ENCODE measurements at places on chromosomes 3 and 15. TPM values are rescaled to one million over a fixed set of nuclear protein-coding genes. Genes with fewer than 3 reads are reported as not detected.

The KCNH8 gene
- 2.2 TPM for polyA plus RNA-seq

GRCh38 chr3:129238945-129239705 lies 10.3 kb upstream of the COPG1 start:
- H3K36me3 ChIP-seq, result no peaks in the 10 kb centered on the region
- no peak overlapping the region for H3K4me3 ChIP-seq
- H3K27me3 ChIP-seq, result no peaks in the 10 kb centered on the region
- DNase-seq, result no peak
- peaks cover 3% of the 10 kb centered on the region for H3K4me1 ChIP-seq
- H3K27ac ChIP-seq, result no peak overlapping the region

The GLDN gene
- 0.16 TPM for polyA plus RNA-seq

DNA sequence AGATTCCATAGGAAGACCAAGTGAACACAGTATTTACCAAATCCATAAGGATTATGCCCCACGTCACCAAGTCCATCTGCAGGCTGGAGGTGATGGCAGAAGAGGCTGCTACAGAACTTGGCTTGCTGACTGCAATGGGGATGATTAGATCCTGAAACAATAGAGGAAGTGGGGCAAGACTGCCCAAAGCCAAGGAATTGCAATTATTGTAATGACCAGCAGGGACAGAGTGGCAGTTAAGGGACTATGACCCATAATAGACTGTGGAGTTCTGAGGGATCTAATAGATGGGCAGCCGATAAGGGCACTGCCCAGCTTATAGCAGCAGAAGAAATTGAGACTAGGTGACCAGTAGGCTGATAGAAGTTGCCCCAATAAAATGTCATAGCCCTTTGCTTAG lies 108.4 kb downstream of the MINAR1 start:
- no peak overlapping the region for H3K27ac ChIP-seq
- H3K36me3 ChIP-seq, result no peaks in the 10 kb centered on the region

DNA sequence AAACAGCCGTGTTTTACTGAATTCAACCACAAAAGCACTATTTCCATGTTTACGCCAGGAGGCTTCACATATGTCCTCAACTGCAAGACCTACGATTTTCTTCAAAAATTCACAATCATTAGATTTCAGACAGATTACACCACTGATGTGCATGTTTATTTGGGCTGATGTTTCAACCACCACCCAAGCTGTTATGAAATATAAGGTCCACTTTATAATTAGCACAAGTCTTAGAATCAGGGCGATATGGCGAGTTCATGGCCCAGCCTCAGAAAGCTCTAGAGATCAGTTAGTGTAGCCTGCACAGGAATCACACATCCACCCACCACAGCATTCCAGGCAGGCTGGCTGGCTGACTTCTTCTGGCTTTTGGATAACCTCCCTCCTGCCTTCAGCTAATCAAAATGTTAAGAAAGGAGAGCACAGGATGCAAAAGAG lies 15.4 kb downstream of the SH3BP5 start:
- H3K4me3 ChIP-seq, result no peak overlapping the region
- no peaks in the 10 kb centered on the region for H3K36me3 ChIP-seq
- H3K27ac ChIP-seq, result no peak overlapping the region
- H3K27me3 ChIP-seq, result no peaks in the 10 kb centered on the region

DNA sequence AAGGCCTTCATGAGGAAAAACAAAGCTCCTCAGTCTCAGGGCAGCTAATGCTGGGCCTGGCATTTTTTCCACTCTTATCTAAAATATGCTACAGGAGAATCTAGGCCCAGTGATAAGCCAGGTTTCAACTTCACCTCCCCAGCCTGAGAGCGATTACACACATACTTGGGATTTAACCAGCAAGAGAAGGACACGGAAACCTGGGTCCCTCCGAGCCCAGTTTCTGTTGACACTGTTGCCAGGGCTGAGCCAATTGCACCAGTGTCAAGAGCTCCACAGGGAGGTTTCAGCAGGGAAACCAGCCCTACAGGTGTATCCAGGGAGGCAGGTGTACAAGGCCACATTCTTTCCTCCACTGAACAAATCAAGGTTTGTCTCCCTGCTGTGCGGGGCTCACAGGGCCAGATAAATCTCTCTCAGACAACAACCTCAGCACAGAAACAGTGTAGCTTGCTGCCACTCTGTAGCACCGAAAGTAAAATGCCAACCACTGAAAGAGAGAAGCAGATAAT lies 85.4 kb downstream of the MAGI1 start:
- peak overlapping the region; percentile 90 for H3K27ac ChIP-seq
- no peak overlapping the region for H3K4me3 ChIP-seq
- peaks cover 21% of the 10 kb centered on the region for H3K4me1 ChIP-seq
- no peaks in the 10 kb centered on the region for H3K36me3 ChIP-seq
- no peaks in the 10 kb centered on the region for H3K27me3 ChIP-seq

DNA sequence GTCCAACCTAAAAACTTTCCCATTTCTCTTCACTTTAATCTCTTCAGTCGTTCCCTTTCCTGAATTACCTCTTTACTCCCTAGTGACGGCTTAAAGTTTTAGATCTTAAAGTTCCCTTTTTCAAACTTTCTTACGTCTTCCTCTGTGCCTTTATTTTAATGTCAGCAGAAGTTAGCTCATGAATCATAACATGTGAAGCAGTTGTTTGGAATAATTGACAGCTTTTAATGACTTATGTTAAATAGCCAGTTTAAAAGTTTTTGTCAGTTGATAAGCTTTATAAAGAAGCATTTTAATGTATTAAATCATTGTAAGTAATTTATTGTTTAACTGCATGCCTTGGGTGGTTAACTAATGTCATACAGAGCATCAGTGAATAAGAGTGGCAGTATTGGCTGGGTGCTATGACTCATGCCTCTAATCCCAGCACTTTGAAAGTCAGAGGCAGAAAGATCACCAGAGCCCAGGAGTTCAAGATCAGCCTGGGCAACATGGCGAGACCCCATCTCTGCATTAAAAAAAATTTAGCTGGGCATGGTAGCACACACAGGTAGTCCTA lies 33.9 kb downstream of the PIK3CA start:
- H3K4me1 ChIP-seq, result no peaks in the 10 kb centered on the region
- H3K4me3 ChIP-seq, result no peak overlapping the region

GRCh38 chr3:152269056-152269830 lies 514 bp downstream of the MBNL1 start:
- H3K27me3 ChIP-seq, result no peaks in the 10 kb centered on the region
- H3K36me3 ChIP-seq, result no peaks in the 10 kb centered on the region
- peaks cover 2% of the 10 kb centered on the region for H3K4me1 ChIP-seq
- DNase-seq, result peak; percentile 75
- peak overlapping the region; percentile 86 for H3K4me3 ChIP-seq

DNA sequence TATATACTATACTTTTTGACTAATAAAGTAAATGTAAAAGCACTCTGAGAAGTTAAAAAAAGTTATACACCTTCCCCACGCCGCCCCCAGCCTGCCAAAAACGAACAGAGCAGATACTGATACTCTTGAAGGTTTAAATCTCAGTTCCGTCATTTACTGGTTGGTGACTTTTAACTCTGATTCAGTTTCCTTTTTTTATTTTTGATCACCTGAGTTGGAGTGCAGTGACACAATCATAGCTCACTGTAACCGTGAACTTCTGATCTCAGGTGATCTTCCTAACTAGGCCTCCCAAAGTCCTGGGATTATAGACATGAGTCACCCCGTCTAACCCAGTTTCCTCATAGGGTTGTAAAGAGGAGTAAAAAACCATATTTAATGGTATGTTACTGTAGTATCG lies 3.3 kb upstream of the TIPIN start:
- no peaks in the 10 kb centered on the region for H3K27me3 ChIP-seq
- no peaks in the 10 kb centered on the region for H3K36me3 ChIP-seq
- no peak for DNase-seq
- H3K4me1 ChIP-seq, result peaks cover 7% of the 10 kb centered on the region
- no peak overlapping the region for H3K27ac ChIP-seq

- no peaks in the 10 kb centered on the region for H3K4me1 ChIP-seq
- no peaks in the 10 kb centered on the region for H3K36me3 ChIP-seq
- H3K27ac ChIP-seq, result no peak overlapping the region
- H3K4me3 ChIP-seq, result no peak overlapping the region
- H3K27me3 ChIP-seq, result no peaks in the 10 kb centered on the region
Observed at GRCh38 chr15:71290881-71291635, 175.8 kb downstream of the THSD4 start.

DNA sequence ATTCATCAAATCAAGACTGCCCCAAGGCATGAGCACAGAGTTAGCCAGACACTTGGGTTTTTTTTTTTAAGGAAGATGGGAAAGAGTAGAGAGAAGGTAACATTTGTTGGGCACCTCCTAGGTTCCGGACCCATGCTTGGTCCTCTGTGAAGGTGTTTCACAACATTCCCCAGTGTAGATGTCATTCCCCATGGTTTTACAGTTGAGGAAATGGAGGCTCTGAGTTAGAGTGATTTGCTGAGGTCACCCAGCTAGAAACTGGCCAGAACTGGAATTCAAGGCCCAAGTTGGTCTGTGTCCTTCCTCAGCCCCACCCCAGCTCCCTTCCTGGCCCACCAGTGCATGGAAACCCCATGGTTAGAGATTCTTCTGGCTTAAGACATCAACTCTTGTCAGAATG lies 19.9 kb downstream of the WNT7A start:
- H3K27ac ChIP-seq, result no peak overlapping the region
- no peak overlapping the region for H3K4me3 ChIP-seq
- no peaks in the 10 kb centered on the region for H3K4me1 ChIP-seq
- no peaks in the 10 kb centered on the region for H3K36me3 ChIP-seq
- H3K27me3 ChIP-seq, result no peaks in the 10 kb centered on the region

GRCh38 chr3:158770741-158771350 lies 31.0 kb upstream of the MFSD1 start:
- H3K4me3 ChIP-seq, result no peak overlapping the region
- DNase-seq, result no peak
- H3K27ac ChIP-seq, result no peak overlapping the region
- H3K4me1 ChIP-seq, result peaks cover 7% of the 10 kb centered on the region
- no peaks in the 10 kb centered on the region for H3K36me3 ChIP-seq

GRCh38 chr3:110378481-110378880 lies 693.1 kb upstream of the NECTIN3 start:
- H3K36me3 ChIP-seq, result no peaks in the 10 kb centered on the region
- H3K27me3 ChIP-seq, result no peaks in the 10 kb centered on the region
- H3K4me1 ChIP-seq, result no peaks in the 10 kb centered on the region
- no peak overlapping the region for H3K27ac ChIP-seq

DNA sequence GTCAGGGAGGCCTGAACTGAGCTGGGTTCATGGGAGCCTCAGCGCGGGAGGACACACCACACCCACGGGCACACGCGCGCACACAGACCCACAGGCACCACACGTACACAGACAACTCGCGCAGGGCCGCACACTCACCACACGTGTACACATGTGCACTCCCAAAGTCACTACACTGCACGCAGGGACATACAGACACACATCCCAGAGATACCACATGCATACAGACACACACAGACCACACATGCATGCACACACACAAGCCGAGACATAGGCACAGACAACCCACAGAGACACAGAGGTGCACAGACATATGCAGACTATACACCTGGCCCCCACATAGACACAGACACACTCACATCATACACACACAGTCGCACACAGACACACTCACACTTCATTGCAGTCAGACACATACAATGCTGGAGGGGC lies 1.1 kb upstream of the MGLL start:
- peaks cover 19% of the 10 kb centered on the region for H3K27me3 ChIP-seq
- DNase-seq, result no peak
- no peak overlapping the region for H3K4me3 ChIP-seq
- H3K36me3 ChIP-seq, result no peaks in the 10 kb centered on the region
- no peak overlapping the region for H3K27ac ChIP-seq

GRCh38 chr3:30988769-30989168 lies 94.3 kb upstream of the GADL1 start:
- no peak overlapping the region for H3K27ac ChIP-seq
- H3K36me3 ChIP-seq, result no peaks in the 10 kb centered on the region
- H3K4me1 ChIP-seq, result no peaks in the 10 kb centered on the region

The GPR149 gene
- not detected for polyA plus RNA-seq

DNA sequence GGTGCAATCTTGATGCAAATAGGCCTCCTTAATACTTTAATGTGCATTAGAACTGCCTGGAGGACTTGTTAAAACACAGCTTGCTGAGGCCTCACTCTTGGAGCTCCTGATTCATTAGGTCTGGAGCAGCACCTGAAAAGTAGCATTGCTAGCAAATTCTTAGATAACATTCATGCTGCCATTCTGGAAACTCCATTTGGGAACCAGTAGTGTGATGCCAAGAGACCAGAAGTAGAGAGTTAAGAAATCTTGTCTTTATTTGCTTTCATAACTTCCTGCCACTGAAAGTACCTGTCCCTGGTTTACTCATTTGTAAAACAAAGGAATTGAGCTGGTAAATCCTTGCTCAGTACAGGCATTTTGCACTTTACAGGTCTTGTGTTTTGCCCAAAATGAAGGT lies 72.0 kb downstream of the RAP2B start:
- DNase-seq, result no peak
- H3K36me3 ChIP-seq, result no peaks in the 10 kb centered on the region
- H3K4me3 ChIP-seq, result no peak overlapping the region
- H3K4me1 ChIP-seq, result no peaks in the 10 kb centered on the region

The FGF7 gene
- not detected for polyA plus RNA-seq

The LAMB2 gene
- polyA plus RNA-seq, result 224 TPM

The MESP1 gene
- polyA plus RNA-seq, result 0.23 TPM

DNA sequence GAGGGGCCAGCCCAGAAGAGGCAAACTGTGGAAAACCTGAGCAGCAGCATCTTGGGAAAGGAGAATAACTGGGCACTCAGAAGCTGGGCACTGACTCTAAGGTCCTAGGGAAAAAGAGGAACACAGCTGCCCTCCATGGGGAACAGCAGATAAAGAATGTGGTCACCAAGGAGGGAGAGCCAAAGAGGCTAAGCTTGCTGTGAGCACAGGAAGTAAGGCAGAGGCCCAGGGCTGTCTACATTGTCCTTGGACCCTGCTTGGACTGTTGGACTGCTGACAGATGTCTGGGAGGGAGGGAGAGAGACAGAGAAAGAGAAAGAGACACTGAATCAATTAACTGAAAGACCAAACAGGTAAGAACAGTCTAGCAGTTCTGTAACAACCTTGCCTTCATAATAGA lies 4.5 kb upstream of the MNS1 start:
- no peak for DNase-seq
- no peaks in the 10 kb centered on the region for H3K27me3 ChIP-seq
- H3K4me3 ChIP-seq, result no peak overlapping the region
- H3K36me3 ChIP-seq, result no peaks in the 10 kb centered on the region

- H3K4me1 ChIP-seq, result peaks cover 13% of the 10 kb centered on the region
- H3K27ac ChIP-seq, result no peak overlapping the region
- no peak overlapping the region for H3K4me3 ChIP-seq
- no peak for DNase-seq
Observed at GRCh38 chr3:151225040-151225975, 22.3 kb upstream of the GPR171 start.

DNA sequence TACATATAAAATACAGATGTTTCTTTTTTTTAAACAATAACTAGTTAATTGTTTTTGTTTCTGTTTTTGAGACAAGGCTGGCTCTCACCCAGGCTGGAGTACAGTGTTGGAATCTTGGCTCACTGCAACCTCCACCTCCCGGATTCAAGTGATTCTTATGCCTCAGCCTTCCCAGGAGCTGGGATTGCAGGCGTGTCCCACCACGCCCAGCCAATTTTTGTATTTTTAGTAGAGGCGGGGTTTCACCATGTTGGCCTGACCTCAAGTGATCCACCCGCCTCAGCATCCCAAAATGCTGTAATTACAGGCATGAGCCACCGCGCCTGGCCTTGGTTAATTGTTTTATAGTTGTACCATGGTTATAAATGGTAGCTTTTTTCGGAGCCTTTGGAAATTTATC lies 72.3 kb downstream of the PIAS1 start:
- no peaks in the 10 kb centered on the region for H3K36me3 ChIP-seq
- H3K27ac ChIP-seq, result no peak overlapping the region
- H3K4me3 ChIP-seq, result no peak overlapping the region
- no peaks in the 10 kb centered on the region for H3K27me3 ChIP-seq

- DNase-seq, result no peak
- H3K27me3 ChIP-seq, result no peaks in the 10 kb centered on the region
- H3K27ac ChIP-seq, result no peak overlapping the region
- H3K4me3 ChIP-seq, result no peak overlapping the region
- no peaks in the 10 kb centered on the region for H3K36me3 ChIP-seq
Observed at GRCh38 chr3:171334465-171334811, 125.8 kb downstream of the TNIK start.
